ENCODE measurements at places on chromosomes 12 and 14.

DNA sequence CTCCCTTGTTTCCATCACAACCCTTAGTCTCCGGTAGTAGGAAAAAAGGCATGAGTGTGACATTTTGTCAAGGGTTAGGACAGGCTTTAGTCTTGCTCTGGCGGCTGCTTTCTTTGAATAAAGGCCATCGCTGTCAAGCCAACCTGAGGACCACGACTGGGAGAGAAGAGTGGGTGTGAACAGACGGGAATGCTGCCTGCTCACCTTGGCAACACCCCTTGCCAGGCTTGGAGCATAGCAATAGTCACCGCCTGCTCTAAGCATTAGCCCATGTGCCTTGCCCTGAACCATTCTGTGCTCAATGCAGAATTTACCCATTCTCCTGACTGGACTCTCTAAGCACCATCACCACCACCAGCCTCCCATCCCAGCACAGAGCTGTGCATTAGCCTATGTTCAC, 36.2 kb downstream of the SPTB start:
- DNase-seq, result no peak

GRCh38 chr12:62522984-62523383, 56.4 kb downstream of the MON2 start:
- no peak for DNase-seq

DNA sequence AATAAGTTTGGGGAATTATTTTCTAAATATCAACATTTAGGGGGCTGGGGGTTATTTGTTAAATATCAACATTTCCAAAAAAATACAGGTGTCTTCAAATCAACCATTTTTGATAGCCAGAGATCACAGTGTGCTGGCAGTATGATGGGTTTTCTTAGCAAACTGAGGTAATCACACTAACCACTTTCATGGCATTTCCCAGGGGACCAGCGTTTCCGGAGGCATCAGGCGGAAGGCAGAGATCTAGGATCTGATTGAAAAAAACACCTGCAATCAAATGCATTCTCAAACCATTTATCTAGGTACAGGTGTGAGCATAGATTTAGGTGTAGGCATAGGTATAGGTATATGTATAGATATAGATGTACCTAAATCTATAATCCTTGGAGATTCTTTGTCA, 34.6 kb downstream of the GLRX5 start:
- DNase-seq, result no peak

DNA sequence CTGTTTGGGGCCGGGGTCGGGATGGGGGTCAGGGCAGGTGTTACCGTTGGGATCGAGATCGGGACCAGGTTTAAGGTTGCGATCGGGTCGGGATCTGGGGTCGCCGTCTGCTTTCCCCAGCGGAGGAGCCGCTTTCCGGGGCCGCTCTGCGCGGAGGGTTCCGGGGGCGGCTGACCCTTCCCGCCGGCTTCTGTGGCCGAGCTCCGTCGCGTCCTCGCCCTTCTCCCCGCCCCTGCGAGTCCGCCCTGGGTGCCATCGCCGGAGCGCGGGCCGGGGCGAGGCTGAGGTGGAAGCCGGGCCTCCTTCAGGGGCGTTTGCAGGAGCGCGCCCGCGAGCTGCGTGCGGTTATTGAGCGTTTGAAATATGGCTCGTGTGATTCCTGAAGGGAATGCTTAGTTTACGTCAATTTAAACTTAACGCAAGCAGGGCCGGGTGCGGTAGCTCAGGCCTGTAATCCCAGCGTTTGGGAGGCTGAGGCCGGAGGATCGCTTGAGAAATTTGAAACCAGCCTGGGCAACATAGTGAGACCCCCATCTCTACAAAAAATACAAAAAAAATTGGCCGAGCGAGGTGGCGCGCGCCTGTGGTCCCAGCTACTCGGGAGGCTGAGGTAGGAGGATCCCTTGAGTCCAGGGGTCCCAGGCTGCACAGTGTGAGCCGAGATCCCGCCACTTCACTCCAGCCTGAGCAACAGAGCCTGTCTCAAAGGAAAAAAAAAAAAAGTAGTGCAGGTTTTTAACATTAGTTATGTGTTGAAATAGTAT, 620 bp downstream of the PGAM5 start:
- no peak for DNase-seq

- no peak for DNase-seq
These were observed 27.1 kb upstream of the PCNX4 start for GRCh38 chr14:60064491-60065072.

- no peak for DNase-seq
These were observed 74.4 kb downstream of the PAPLN start for GRCh38 chr14:73311708-73312030.

DNA sequence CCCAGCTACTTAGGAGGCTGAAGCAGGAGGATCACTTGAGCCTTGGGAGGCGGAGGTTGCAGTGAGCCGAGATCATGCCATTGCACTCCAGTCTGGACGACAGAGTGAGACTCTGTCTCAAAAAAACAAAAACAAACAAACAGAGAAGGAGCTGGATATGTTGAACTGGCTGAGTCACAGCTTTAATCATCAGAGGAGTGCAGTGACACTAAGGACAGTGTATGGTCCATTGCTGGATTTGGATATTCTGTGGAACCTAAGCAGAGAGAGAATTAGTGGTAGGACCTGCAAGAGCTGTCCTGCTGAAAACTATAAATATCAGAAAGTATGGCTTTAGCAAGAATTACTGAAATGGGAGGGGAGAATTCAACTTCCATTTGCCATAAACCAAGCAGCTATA, 163.0 kb upstream of the PELI2 start:
- DNase-seq, result no peak

DNA sequence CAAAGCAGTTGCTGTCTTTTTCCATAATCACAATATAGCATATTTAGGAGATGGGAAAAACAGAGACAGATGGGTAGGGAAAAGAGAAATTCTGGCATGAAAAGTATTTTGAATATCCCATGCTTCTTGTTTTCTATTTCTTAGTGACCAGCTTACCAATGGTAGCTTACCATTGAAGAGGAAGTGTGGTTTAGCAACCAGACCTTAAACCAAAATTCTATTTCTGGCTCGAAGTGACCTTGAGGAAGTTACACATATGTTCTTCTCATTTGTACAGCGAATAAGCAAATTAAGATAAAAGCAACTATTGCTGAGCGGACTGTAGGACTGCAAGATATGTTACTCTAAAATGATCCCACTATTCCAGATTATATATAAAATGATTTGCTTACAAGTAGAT, 82.9 kb downstream of the FGD4 start:
- DNase-seq, result no peak

DNA sequence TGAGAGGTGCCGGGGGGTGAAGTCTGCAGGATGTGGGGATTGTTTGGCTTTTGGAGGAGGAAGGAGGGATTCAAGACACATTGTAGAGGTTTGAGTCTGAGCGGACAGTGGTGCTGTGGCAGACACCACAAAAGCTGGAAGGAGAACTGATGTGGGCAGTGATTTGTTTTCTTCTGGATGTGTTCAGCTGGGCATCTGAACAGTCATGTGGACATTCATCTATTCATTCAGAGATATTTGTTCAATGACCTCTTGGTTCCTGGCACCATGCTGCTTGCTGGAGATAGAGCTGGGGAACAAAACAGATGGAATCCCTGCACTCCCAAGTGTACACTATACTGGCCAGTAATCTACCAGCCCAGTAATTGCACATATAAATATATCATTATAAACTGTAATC, 64.0 kb downstream of the PTPN11 start:
- no peak for DNase-seq

GRCh38 chr12:131984334-131984733, 34.6 kb downstream of the EP400 start:
- DNase-seq, result no peak

- no peak for DNase-seq
These were observed 66.6 kb downstream of the DIO3 start for GRCh38 chr14:101627915-101628262.

DNA sequence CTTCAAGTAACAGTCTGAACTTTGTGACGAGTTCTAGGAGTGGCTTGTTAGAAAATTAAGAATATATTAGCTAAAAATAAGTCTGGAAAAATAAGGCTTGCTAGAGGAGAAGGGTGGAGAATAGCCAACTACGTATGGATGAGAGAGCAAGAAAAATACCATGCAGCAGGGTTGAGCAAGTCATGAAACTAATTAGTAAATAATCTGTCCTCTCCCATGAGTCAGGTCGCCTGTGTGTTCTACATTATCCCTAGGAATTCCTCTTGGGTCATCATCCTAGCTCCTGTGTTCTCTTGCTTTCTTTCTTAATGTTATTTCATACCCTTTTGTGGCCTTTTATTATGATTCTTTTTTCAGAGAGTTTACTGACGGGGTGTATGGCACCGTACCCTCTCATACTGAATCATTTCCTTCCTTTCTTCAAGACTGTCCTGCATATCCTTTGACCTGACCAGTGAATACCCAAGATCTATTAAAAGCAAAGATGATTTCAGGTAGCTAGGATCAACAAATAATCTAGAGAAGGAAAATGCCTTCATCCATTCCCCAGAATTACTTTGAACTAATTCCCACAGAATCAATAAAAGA, 177.2 kb upstream of the NPAS3 start:
- DNase-seq, result no peak

DNA sequence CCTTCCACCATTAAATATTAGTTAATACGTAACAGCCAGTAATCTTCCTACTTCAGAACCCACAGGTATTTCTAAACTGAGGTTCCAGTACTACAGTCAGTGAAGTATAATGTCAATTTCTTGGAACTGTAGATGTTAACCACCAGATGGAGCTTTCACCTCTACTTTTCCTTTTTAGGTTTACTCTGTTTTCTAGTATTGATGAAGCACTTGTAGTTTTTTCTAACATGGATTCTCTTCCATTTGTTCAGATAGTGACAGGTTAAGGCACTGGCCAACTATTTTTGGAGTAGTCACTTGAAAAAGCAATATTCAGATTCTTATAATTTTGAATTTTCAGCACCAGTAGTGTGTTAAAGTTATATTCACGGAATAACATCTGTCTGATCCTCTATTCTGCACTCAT, 4.6 kb upstream of the SEC23A start:
- no peak for DNase-seq

DNA sequence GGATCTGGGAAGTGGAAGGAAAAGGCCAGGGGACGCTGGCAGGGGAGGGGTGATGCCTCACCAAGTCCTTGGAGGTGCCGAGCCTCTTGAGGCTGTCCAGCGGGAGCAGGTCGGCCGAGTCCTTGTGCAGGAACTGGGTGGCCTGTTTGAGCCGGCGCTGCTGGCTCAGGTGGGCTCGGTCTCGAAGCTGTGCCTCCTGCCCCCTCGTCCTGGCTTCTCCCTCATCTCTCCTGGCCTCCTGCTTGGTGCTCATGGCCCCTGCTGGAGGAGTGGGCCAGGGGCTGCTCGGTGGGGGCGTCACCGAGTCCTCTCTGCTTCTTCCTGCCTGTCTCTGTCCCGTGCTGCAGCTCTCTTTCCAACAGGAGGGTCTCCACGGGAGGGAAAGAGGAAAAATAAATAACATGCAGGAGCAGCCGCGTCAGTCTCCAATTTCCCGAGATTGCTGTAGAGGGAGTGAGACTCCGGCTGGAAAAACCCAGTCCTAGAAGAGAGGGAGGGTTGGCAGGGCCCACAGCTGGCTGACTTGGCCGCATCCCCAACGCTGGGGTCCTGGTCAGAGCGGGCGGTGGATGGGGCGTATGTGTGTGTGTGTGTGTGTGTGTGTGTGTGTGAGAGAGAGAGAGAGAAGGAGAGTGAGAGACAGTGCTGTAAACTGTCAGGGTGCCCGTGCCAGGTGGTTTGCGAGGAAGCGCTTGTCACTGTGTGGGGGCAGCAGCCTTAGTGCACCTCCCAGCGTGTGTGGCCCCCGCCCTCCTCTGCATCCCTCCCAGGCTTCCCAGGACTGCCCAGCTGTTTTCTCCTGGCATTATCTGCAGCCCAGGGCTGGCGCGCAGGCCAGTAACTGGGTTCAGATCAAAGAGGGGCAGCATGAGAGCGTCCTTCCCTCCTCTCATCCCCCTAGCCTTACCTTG, at the start of gene NRIP2:
Gene NRIP2 (minus strand): TSS at position 455 of the 911 bp plus-strand sequence. CDS start 52 bp downstream, at position 403.
- peak; percentile 26 for DNase-seq

DNA sequence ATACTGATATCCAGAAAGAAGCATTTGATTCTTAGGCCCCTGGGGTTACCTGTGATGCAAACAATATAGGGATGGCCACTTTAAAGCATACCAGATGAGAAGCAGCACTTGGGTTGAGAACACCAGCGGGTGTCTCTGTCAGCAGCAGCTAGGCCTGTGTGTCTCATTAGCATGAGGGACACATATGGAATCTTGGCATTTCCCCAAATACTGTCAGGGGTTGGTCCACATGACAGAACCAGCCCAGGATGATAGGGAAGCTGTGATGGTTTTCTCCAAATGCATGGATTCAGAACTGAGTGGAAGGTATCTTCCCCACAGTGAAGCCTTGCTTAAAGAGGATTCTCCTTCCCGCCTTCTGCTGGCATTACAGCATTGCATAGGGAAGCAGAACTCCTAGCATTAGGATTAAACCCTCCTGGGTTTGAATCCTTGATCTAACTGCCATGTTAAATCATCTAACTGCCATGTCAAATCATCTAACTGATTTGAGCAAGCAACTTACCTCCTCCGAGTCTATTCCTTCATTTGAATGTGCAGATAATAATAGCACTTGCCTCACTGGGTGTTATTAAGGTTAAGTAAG, 111.5 kb upstream of the WSCD2 start:
- no peak for DNase-seq

GRCh38 chr12:70831543-70831942, 89.0 kb downstream of the PTPRR start:
- DNase-seq, result no peak

- no peak for DNase-seq
These were observed 4.0 kb downstream of the VPS37B start for GRCh38 chr12:122891661-122892525.

DNA sequence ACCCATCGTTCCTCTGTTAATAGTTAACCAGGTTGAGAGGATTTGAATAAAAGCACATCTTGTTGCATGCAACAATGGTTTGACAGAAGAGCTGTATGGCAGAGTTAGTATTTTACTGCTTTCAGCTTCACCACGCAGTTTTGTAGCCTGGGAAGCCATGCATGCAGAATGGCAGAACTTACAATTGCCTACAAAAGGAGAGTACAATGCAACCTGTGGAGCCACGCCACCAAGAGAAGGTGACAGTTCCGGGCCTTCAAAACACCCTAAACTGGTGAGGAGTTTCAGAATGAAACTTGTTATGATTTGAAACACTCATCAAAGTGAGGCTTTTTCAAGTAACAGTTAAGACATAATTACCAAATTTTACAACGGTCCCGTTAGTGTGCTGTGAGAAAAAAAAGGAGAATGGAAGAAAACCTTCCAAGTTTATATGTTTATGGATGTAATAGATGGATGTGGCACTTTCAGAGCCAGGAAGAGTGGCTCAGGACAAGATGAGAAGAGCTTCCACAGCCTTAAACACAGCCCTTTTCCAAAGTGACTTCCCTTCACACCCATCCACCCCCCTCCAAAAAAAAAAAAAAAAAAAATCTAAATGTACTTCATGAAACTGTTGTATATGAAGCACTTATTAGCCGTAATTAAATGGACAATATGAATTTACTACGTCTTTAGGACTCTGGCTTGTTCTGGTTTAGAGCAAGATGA, 158.7 kb downstream of the EGLN3 start:
- no peak for DNase-seq

GRCh38 chr12:128476266-128476665, 209.3 kb downstream of the TMEM132C start:
- DNase-seq, result no peak

- DNase-seq, result no peak
These were observed 30.5 kb downstream of the EP400 start for GRCh38 chr12:131980263-131980662.

GRCh38 chr14:66998013-66998412, 191.2 kb upstream of the GARIN2 start:
- DNase-seq, result no peak

GRCh38 chr12:5509102-5509501, 77.2 kb downstream of the NTF3 start:
- no peak for DNase-seq

- no peak for DNase-seq
These were observed 216.3 kb downstream of the C12orf42 start for GRCh38 chr12:103279444-103279843.

GRCh38 chr12:29609431-29610215, 112.1 kb upstream of the OVCH1 start:
- DNase-seq, result no peak

Measured in anterior cingulate cortex (tissue), 58 donors.